ENCODE measurements at places on chromosomes 13 and 19.

- DNase-seq, result peak; percentile 47
Measured at GRCh38 chr19:13727798-13728197, 36.5 kb upstream of the MRI1 start.

GRCh38 chr13:71967990-71968389 is 101.0 kb upstream of the DACH1 start:
- DNase-seq, result peak; percentile 25

DNA sequence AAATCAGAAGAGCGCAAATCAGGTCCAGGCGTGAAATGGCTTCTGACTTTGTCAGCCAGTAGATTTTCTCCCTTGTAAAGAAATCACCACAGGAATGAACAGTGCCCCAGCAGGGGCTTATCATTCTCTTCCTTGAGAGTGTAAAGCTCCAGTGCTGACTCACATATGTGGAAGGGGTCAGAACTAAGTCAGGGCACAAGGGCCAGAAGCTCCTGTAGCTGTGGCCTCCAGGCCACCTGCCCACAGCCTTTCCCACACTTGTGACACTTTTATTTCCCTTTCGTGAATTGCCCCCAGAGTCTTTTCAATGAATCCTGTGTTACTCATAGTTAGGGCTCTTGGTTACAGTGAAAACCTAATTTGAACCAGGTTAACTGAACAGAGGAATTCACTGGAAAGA is 99.6 kb downstream of the SUCLA2 start:
- DNase-seq, result peak; percentile 93

DNA sequence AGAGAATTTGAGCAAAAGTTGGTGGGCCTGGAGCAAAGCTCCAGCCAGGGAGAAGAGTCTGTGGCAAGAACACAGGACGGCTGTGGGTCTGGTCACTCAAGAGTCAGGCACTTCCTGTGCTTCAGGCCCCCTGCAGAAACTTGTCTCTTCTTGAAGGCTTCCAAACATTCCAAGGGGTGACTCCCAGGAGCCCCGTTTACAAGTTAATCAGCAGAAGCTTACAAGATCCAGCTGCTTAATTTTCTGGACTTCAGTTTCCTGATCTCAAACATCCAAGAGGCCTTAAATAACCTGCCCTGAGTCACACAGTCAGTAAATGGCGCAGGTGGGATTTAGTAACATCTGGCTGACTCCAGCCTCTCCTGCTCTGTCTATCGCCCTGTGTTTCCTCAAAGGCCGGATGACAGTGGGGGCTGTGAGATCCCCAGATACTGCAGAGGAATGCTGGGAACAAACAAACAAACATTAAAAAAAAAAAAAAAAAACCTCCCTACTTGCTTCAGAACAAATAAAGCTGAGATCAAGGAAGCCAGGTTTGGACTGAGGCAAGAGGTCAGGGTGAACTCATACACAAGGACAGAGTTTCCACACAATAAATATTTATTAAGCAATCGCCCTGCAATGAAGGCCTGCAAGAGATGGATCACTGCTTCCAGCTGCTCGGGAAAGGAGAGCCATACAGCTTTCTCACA is 175.4 kb upstream of the RFC3 start:
- peak; percentile 95 for DNase-seq

DNA sequence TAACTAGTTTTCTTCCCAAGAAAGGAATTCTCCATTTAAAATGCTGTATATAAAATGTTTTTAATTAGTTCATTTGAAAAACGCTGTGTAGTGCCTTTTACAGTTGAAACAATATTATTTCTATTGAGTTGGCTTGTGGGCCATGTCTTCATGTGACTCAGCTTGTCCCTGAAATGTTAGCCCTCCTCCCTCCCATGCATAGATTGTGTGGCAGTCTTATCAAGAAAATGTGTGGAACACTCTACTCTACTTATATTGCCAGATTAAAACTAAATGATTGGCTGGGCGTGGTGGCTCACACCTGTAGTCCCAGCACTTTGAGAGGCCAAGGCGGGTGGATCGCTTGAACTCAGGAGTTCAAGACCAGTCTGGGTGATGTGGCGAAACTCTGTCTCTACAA is 33.4 kb downstream of the TFDP1 start:
- peak; percentile 11 for DNase-seq

DNA sequence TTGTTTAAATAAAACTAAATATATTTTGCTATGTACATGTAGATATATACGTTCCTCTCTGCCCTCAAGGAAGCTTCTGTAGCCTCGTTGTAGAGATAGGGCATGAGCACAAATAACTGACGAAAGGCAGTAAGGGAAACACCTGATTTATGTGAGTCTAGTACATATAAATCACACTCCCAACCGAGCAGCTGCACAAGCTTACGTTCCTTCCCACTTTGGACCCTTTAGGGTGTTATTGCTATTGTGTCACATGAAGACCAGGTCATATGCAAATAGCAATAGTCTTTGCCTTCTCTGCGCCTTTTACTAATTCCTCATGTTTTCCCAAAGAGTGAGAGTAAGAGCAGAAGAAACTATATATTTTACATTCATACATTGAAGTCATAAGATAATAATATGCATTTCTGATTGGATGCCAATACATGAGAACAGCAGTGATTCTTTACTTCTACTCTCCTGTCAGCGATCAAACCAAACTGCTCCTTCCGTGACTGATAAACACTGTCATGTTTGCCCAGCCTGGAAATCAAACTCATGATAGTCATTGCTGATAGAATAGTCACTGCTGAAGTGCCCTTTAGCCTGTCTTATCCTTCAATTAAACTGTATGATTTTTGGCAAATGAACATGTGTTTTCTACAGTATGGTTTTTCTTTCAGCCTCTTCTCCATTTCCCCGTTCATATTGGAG is 127.2 kb upstream of the MAB21L1 start:
- DNase-seq, result no peak

- no peak for DNase-seq
Measured at GRCh38 chr13:85657942-85658341, 141.3 kb downstream of the SLITRK6 start.

- no peak for DNase-seq
Measured at GRCh38 chr13:114122591-114123211, 9.7 kb downstream of the RASA3 start.

DNA sequence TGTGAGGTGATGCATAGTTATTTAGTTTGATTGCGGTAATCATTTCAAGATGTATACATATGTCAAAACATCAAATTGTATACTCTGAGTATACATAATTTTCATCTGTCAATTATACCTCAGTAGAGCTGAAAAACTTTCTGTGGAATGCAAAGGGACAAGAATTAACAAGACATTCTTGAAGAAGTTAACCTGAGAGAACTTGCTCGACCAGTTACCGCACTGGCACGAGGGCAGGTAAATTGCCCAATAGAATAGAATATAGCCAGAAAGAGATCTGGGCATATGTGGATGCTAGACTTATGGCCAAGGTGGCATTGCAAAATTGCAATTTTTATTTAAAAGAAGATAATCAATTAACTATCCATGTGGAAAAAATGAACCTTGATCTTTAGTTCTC is 42.3 kb upstream of the GJB6 start:
- no peak for DNase-seq
